ENCODE measurements at places on chromosomes 6 and 20.

GRCh38 chr6:167757821-167758220, 68.9 kb upstream of the AFDN start:
- DNase-seq = no peak

DNA sequence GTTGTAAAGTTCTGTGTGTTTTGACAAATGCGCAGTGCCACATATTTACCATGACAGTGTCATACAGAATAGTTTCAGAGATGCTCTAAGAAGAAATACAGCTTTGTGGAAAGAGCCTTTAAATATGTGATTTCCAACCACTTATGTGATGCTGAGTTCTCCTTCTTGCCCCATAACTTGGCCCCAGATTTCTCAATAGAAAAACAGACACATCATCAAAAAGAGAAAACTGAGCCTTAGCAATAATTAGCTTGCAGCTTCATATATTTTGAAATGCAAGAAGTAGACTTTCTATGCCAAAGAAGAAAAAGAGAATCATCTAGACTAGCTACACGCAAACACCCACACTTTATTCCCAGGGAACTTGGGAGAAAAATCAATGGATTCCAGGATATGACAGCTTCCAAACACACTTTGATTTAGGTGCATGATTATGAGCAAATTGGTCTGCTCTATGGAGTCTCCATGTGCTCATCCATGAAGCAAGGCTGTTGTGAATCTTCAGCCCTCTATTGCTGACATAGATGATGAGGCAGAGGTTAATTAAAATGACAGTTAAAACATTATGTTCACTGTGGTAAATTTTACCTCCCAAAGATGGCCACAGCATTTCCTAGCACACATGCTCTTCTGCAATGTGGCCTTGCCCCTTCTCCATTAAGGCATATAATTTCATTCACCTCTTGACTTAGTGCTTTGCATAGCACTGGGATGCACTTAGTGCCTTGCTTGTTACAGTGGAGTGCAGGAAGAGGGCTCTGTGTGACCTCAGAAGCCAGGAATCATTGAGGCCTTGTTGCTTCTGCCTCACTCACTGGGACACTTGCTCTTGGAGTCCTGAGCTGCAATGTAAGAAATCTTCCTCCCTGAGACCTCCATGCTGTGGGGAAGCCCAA, 174.6 kb downstream of the SYNDIG1 start:
- no peak for DNase-seq

- DNase-seq = no peak
These were observed 305.4 kb downstream of the TAF4 start for GRCh38 chr20:61760321-61760720.

DNA sequence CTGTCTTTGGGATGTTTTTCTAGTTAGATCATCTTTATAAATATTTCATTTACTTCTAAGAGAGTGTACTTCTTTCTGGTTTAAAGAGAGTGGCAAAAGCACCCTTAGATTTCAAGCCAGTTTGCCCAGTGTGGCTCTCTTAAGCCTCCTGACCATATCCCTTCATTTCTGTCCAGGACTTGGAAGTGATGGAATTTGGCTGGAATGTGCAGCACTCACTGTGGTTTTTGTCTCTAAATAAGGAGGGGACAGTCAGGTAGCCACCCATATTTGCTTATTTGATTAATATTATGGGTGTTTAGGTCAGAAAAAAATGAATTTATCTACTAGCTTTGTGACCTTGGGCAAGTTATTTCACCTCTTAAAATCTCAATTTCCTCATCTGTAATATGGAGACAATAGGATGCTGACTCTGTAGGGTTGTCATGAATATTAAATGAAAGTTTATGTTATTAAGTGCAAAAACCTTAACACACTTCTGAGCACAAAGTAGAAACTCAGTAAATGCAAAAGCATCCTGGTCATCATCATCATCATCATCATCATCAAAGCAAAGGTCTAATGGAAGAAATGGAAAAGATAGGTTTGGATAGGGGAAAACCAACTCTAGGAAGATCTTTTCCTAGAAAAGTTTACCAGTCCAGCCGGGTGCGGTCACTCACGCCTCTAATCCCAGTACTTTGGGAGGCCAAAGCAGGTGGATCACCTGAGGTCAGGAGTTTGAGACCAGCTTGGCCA, 3.1 kb downstream of the CRYBG1 start:
- DNase-seq = no peak

DNA sequence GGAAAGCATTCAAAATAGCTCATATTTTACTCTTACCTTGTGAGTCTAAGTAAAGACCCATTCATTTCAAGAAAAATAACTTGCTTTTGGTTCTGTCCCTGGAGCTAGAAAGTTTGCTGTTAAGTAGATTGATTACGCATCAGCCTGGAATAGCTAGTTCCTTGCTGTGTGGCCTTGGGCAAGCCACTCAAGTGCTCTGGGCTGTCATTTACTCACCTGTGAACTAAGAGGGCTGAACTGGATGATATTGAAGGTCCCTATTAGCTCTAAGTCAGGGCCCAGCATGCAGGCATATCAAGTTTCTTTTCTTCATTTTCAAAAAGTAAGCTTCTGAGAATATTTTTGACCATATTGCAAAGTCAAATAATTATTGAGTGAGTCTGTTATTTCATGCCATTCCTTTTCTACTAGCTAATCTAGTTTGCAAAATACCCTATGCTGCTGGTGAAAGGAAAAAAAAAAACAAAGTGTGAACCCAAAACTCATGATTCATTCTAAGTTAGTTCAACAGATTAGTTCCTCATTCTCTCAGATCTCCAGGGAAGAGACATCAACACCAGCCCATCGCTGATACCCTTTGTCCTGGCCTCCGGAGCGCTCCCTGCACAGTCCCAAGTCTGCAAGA, 106.5 kb upstream of the GMDS start:
- DNase-seq = no peak

- DNase-seq = no peak
These were observed 158.7 kb downstream of the TFAP2A start for GRCh38 chr6:10256113-10256690.

- DNase-seq = no peak
These were observed 437.2 kb downstream of the BCKDHB start for GRCh38 chr6:80543598-80544222.

- DNase-seq = peak; percentile 80
These were observed 746 bp downstream of the NUP153 start for GRCh38 chr6:17705778-17706579.

GRCh38 chr6:162854734-162855191, 127.0 kb downstream of the PACRG start:
- DNase-seq = no peak

DNA sequence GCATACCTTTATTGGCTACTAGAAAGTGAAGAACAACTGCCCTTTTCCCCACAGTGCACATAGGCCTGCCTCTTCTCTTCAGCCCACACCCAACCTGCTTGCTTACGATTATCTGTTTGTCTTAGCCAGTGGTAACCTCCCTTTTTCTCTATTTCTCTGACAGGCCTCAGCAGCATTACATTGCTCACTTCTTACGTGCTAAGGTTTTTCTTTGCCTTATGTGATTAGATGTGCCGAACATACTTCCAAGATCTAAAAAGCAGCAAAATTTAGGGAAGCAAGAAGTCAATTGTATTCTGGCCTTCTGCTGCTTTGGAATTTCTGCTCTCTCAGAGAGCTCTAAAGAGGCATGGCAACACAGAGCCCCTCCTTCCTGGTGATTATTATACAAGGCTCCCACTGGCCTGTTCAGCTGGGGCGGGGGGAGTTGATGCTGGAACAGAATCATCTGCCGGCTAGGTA, 7.0 kb downstream of the B4GALT5 start:
- DNase-seq = no peak

GRCh38 chr6:162541019-162541601, 186.5 kb downstream of the PRKN start:
- no peak for DNase-seq

GRCh38 chr20:21395051-21395665, 2.2 kb downstream of the NKX2-4 start:
- no peak for DNase-seq

- DNase-seq = no peak
These were observed 102.7 kb upstream of the TOP1 start for GRCh38 chr20:40925829-40926510.

GRCh38 chr20:53828088-53828681, 234.5 kb upstream of the ZNF217 start:
- DNase-seq = no peak

- no peak for DNase-seq
These were observed 69.7 kb upstream of the FAM8A1 start for GRCh38 chr6:17530321-17530835.

DNA sequence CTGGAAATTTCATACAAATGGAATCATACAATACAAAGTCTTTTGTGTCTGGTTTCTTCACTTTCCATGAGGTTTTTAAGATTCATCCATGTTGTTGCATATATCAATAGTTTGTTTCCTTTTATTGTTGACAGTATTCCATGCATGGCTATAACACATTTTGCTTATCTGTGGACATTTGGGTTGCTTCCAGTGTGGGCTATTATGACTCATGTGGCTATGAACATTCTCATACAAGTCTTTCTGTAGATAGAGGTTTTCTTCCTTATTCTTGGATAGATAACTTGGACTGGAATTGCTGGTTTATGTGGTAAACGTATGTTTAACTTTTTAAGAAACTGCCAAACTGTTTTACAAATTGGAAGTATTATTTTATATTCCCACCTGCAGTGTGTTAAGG, 30.0 kb upstream of the KIF6 start:
- no peak for DNase-seq

- no peak for DNase-seq
These were observed 149.4 kb downstream of the ELOVL4 start for GRCh38 chr6:79797912-79798311.

GRCh38 chr6:165245701-165246100, 63.7 kb downstream of the C6orf118 start:
- DNase-seq = no peak

DNA sequence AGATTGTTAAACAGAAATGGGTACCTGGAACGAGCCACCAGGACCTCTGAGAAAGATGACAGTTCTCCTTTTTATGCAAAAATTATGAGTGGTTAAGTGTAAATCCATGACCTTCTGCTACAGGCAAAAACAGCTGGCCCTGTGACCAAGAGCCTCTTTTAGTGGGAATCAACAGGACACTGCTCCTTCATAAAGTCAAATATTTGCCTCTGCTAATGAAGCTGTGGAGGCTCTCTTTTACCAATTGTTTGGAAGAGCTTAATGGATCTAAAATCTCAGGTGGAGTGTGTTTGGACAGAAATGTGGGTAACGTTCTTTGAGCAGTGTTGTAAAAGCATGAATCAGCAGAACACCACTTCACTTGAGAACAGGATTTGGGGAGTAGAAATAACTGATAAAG, 117.5 kb upstream of the PCSK2 start:
- no peak for DNase-seq

- DNase-seq = no peak
These were observed 11.3 kb upstream of the RBM24 start for GRCh38 chr6:17269840-17270239.

- DNase-seq = peak; percentile 25
These were observed 60.3 kb downstream of the VTA1 start for GRCh38 chr6:142207265-142207877.

- DNase-seq = no peak
These were observed 618.6 kb upstream of the FLRT3 start for GRCh38 chr20:14956026-14956425.

DNA sequence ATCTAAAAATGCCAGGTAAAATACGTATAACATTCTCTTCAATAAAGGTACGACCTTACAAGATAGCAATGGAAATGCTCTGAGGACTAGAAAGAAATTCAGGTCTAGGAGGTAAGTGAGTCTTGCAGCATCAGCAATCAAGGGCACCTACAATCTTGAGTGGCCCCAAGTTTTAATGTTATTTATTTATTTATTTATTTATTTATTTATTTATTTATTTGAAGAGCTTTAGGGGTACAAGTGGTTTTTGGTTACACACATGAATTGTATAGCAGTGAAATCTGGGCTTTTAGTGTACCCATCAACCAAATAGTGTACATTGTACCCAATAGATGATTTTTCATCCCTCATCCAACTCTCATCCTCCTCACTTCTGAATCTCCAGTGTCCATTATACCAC, 574.0 kb upstream of the POU3F2 start:
- no peak for DNase-seq

GRCh38 chr6:131755597-131755996, 44.8 kb upstream of the CTAGE9 start:
- no peak for DNase-seq

GRCh38 chr20:21523281-21523868, 9.5 kb upstream of the NKX2-2 start:
- DNase-seq = no peak

DNA sequence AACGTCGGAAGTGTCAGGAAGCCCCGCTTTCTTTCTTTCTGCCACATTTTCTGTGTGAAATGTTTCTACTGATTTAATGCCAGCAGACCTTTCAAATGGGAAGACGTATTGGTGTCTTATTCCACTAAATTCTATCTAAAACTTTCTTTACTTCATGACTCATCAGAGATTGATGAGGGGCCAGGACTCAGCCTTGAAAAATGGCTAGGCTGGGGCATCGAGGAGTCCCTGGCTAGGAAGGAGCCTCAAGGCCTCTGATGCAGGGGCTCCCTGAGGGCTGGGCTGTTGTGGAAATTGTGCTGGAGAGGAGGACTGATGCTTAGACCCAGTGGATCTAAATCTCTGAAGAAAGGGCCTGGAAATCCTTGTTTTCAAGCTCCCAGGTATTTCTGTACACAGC, 192.8 kb upstream of the PDE10A start:
- DNase-seq = no peak

DNA sequence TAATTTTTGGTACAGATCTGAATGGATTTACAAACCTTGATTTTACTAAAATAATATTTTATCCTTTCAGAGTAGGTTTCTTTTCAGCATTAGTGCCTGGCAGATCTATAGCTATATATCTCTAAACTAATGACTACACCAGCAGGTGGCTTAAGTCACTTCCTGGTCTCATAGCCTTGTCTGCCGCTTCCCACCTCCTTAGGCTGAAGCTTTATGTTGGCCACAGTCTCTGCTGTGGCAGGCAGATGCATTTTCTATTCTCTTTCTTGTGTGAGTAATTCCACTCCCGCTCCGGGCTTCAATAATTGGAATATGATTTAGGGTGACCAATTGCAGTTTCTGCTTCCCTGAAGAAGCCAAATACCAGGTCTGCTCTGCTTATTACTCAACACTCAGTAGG, 226.8 kb upstream of the HS3ST5 start:
- DNase-seq = no peak

- no peak for DNase-seq
These were observed 266.0 kb downstream of the ADGRB3 start for GRCh38 chr6:68901044-68901443.

DNA sequence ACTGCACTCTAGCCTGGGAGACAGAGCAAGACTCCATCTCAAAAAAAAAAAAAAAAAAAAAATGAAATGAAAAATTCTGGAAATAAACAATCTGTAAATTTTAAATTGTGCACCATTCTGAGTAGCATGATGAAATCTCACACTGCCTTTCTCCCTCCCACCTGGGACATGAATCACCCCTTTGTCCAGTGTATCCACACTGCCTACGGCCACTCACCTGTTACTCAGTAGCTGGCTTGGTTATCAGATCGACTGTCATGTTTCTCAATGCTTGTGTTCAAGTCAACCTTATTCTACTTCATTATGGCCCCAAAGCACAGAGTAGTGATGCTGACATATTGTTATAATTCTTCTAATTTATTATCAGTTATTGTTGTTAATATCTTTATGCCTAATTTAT, 58.7 kb upstream of the MTHFD1L start:
- no peak for DNase-seq

All from stimulated activated CD4-positive, alpha-beta T cell treated with anti-CD3 and anti-CD28 coated beads, Interleukin-12 subunit alpha, Interleukin-12 subunit beta, amount 100 ng/mL, for 4 hours (primary cell).